ENCODE measurements at places on chromosomes 7 and 10.

DNA sequence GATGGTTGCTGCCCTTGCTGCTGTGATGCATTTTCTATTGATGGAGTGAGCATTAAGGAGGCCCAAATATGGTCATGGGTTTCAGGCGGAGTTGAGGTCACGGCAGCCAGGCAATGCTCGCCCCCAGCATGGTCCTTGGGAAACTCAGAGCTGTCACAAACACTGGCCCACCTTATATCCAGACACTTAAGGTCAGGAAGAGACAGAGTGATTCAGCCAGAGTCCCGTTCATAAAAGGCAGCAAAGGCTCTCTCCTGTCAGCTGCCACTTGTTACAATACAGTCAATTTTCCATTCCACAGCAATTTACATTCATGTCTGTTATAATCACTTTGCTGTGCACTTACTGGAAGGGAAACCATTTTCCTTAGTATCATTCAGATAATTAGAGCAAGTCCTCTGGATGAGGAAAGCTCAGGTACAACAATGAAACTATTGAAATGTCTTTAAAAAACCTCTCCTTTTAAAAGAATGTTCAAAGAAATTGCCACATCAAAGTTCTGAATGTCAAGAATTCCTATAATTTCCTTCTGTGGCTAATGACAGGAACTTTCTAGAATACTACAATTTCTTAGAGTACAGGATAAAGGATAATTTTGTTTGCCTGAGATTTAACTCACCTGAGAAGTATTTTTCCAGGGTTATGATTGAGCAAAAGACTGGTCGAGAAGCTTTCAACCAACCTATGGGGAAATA lies 14.8 kb upstream of the ANKRD1 start:
- DNase-seq, result no peak

DNA sequence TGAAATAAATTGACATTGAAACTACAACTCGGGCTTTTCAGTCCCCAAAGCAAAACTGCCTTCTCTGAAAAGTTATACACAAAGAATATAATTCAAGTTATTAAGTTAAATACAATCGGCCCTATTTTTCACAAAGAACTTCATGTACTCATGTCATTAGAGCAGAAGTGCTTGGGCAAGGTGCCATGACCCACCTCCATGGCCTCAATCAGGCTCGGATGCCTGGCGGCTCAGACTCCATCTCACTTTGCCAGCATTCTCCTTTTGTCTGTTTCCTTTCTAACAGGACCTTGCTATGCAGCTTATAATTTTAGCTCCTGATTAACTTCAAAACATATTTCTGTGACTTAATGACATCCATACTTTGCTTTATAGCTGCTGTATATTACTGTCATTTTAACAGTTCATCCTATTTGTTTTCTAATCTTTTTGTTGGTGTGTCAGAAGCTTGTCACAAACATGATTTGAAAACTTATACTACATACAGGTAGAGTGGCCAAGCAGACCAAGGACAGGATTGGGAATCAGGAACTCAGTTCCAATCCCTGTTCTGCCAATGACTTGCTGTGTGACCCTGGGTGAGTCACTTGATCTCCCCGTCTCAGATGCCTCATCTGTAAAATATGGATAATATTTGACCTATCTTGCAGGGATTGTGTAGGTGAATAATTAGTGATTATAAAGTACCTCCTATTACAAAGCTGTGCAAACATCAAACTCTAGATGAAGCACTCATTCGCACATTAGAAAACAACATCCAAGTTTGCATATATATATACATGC lies 60.8 kb upstream of the ITGA8 start:
- DNase-seq, result no peak

GRCh38 chr10:119478111-119478802 lies 64.3 kb downstream of the RGS10 start:
- no peak for DNase-seq

GRCh38 chr10:3526727-3527501 lies 258.1 kb downstream of the KLF6 start:
- no peak for DNase-seq

DNA sequence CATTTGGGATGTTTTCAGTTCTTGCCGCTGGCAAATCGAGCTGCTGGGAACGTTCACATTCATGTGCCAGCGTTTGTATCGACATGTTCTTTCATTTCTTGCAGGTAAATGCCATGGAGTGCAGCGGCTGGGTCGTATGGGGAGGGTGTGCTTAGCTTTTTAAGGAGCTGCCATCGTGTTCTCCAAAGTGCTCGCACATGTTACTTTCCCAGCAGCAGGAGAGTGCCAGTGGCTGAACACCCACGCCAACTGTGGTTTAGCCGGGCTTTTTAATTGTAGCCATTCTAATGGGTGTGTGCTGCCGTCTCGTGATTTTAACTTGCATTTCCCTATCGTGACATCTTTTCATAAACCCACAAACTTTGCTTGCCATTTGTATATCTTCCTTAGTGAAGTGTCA lies 11.6 kb upstream of the BNIP3 start:
- no peak for DNase-seq

- no peak for DNase-seq
These were observed 77.8 kb downstream of the PDGFA start for GRCh38 chr7:441684-442421.

- no peak for DNase-seq
These were observed 72.3 kb downstream of the CREB5 start for GRCh38 chr7:28484606-28484935.

DNA sequence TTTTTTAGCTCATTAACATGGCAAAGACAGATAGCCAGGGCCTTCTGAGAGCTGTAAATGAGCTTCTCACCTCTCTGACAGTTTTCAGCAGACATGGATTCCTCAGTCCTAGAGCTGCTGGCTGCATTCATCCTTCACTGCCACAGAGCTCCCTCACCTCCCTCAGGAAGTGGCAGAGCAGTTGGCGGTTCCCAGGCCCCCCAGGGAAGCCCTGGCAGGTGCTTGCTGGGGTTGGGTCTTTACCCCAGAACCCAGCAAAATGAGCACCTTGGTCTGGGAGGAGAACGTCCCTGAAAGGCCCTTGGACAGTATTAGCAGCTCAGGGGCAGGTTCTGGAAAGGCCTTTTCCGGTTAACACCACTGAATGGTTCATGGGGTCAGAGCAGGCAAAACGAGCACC lies 288.0 kb downstream of the PTPRN2 start:
- DNase-seq, result no peak

DNA sequence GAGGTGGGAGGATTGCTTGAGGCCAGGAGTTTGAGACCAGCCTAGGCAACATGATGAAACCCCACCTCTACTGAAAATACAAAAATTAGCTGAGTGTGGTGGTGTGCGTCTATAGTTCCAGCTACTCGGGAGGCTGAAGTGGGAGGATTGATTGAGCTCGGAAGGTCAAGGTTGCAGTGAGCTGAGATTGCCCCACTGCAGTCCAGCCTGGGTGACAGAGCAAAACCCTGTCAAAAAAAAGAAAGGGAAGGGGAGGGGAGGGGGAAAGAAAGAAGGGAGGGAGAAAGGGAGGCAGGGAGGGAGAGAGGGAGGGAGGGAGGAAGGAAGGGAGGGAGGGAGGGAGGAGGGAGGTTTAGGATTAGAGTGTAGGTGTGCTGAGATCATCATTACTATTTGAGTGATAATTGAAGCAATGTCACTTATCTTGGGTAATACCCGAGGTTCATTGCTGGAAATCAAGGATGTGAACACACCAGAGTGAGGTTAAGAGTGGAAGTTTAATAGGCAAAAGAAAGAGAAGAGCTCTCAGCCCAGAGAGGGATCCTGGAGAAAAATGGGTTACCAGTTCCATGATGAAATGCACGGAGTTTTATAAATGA lies 27.6 kb downstream of the VCL start:
- DNase-seq, result no peak

DNA sequence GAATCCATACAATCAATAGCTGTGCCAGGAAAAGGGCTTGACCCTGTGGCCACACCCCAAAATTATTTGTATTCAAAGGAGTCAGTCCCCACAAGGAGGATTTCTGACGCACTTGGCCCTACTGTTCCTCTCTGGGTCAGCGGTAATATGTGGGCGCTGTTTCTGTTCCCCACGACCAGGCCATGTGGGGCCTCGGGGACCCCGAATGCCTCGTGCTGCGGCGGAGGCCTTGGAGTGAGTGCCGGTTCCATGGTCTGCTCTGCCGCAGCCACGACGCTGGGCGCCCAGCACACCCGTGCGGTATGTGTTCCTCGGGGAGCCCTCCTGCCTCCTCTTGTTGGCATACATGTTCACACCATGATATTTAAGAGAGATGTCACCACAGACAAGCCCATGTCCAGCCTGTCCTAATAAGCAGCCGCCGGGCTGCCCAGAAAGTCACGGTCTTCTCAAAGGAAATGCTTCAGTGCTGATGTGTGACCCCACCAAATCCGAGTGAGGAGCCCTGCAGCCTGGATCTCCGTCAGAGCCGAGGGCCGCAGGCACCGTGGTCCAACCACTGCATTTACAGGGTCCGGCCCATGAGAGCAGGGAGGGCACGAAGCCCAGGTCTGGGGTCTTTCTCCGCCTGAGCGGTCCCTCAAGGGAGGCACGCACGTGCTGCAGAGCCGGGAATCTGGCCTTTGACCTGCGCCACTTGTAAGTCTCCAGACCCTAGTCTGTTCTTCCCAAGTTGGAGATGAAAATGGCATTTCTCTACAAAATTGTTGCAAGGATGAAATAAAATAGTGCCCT lies 36.0 kb downstream of the EN2 start:
- DNase-seq, result no peak

- no peak for DNase-seq
These were observed 528.2 kb upstream of the NRP1 start for GRCh38 chr10:33862536-33863105.

DNA sequence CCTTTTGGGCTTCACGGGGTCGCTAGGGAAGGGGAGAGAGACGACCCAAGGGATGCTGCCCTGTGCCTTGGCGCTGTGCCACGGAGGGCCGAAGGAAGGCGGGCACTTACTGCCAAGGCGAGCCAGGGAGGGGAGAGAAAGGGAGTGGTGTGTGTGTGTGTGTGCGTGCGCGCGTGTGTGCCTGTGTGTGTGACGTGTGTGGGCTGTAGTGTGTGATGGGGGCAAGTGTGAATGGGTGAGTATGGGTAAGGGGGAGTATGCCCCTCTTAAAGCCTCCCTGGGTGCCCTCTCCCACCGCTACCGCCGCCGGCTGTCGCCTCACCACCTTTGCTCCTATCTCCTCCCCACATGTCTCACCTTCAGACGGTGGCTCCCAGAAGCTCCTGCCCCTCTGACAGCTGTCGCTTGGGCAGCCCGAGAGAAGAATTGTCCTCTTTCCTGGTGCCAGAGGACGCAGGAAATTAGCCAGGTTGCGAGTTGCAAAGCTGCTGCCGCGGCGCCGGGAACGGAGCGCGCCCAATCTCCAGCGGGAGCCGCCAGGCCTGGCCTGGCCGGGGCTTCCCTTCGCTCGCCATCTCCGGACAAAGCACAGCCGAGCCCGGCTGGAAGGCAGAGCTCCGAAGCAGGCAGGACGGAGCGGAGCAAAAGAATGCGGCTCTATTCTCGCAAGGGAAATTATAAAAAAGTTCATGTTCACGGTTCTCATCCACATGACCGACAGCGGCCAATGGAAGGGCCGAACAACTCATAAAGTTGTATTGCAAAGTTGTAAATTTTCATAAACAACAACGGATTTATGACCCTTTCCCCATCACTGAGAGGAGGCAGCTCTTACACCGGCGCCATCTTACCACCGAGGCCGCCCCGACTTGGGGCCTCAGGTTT lies at the start of gene HOXA3:
Gene HOXA3 (minus strand): TSS at position 653 of the 885 bp plus-strand sequence. CDS start 41,943 bp downstream, outside the sequence.
- no peak for DNase-seq

- no peak for DNase-seq
These were observed 26.6 kb downstream of the FAM3C start for GRCh38 chr7:121369462-121369861.

- no peak for DNase-seq
These were observed 91.0 kb downstream of the SEMA3D start for GRCh38 chr7:85095806-85096205.

DNA sequence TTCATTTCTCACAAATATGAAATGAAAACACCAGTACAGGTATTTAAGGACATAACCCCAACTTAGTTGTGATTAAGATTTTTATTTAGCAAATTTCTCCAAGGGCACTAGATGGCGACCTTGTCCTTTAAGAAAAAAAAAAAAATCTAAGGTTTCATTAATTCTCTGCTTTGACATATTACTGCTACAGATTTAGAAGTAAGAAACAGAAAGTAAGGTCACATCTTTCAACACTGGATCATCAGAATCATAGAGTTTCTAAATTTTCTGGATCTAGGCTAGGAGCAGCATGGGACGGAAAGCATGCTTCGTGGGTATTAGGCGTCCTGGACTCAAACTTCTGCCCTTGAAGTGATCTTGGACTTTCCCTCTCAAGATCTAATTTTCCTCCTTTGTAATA lies 85.5 kb upstream of the PRKG1 start:
- DNase-seq, result peak; percentile 18

DNA sequence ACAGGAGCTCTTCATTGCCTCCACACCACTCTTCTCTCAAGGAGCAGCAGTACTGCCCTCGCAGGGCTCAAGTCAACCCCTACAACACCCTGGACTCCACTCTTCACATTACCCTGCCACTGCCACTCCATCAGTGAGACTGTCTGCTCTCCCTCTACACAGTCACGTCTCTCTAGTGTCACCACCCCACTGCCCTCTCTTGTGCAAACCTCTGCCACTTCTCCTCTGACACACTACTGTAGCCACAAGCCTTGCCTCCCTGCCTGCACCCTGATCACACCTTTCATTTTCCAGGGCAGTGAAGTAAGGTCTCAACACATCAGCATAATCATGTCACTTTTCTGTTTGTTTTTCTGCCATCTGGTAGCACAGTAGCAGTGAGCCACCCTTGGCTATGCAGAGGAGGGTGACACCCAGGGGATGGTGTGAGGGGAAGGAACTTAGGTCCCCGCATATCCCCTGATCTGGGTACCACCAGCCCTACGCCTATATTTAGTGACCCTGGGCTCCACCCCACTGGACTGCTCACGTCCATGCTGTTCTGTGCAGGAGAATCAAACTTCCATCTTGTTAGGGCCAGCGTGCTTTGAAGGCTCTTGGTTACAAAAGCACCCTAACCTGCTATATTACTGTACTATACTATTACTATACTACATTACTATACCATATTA lies 1.6 kb downstream of the C10orf143 start:
- DNase-seq, result no peak

DNA sequence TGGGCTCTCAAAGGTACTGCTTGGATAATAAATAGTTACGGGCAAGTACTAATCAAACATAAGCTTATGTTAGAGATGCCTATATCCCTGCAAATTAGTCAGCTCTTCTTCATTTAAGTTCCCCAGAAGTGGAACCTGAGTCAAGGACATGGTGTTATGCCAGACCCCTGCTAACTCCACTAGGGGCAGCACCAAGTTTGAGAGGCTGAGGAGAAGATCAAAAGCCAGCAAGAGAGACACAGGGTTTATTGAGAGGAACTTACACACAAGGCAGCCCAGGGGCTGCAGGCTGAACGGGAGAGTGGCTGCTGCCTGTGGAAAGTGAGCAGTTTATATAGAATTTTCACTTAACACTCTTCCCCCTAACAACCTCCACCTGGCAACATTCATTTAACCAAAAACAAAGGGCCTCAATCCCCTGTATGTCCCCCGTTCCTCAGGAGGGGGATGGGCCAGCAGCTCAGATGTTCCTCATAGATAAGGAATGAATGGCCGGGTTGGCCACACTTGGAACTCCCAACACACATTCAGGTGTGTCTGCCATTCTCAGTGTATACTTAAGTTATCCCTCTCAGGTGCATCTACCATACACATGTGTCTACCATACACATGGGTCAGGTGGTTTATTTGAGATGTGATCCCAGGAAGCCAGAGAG lies 62.6 kb upstream of the GHITM start:
- DNase-seq, result peak; percentile 11
